ENCODE measurements at places on chromosomes 1 and 21. TPM values are rescaled to one million over a fixed set of nuclear protein-coding genes. Genes with fewer than 3 reads are reported as not detected.

DNA sequence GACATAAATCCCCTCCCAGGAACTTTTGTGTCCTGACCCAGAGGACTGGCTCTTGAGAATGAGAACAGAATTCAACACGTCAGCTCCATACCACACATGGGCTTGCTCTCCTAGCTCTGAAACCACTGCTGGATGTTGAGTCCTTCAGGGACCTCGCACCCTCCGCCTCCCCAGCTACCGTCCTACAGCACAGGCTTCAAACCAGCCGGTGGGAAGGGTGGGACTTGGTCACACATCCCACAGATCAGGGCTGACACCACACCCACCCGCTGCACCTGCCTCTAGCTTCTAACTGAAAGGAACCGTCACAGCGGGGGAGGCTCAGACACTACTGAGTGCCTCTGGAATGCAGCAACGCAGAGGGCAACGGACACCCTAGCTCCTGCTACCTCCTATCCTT is 24.0 kb downstream of the MRAP start:
- DNase-seq = no peak

GRCh38 chr1:67372136-67372535 is 58.1 kb downstream of the SERBP1 start:
- peak; percentile 46 for DNase-seq

DNA sequence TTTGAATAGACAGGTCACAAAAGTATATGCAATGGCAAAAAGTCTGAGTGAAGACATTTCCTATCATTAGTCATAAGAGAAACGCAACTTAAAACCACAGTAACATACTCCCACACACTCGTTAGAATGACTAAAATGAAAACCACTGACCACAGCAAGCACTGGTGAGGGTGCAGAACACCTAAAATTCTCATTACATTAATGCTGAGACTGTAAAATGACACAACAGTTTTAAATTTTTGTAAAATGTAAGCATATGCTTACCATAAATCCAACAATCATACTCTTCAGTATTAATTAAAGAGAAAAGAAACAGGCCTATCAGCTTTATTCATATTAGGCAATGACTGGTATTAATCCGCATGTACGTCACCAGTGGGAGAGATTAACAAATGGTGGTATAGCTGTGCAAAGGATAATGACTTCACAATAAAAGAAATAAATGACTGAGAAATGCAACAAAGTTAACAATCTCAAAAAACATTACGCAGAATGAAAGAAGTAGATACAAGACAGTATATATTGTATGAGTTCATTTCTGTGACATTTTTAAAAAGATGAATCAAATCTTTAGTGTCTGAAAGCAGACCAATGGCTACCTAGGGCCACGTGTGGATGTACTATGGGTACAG is 253.5 kb downstream of the AKT3 start:
- DNase-seq = peak; percentile 96

DNA sequence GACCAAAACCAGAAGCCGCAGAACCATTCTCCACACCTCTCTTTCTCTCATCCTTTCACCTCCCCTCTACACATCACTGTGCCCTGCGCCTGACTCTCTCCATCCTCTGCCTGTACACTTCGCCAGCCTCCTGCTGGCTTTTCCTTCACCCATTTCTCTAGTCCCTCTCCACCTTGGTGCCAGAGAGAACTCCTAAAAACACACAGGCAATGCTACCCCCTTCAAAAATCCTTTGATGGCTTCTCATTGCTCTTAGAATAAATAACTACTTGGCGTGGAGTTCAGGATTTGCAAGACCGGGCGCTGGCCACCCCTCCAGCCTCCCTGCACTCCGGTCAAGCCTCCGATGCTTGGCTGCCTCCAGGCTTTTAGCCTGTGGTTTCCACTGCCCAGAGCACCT is 8.6 kb downstream of the CRABP2 start:
- DNase-seq = no peak

GRCh38 chr1:204251286-204251685 is 37.5 kb upstream of the GOLT1A start:
- DNase-seq = no peak

GRCh38 chr1:110465814-110466380 is 14.9 kb downstream of the PROK1 start:
- DNase-seq = no peak

GRCh38 chr1:43284546-43285110 is 753 bp downstream of the C1orf210 start:
- DNase-seq = no peak

DNA sequence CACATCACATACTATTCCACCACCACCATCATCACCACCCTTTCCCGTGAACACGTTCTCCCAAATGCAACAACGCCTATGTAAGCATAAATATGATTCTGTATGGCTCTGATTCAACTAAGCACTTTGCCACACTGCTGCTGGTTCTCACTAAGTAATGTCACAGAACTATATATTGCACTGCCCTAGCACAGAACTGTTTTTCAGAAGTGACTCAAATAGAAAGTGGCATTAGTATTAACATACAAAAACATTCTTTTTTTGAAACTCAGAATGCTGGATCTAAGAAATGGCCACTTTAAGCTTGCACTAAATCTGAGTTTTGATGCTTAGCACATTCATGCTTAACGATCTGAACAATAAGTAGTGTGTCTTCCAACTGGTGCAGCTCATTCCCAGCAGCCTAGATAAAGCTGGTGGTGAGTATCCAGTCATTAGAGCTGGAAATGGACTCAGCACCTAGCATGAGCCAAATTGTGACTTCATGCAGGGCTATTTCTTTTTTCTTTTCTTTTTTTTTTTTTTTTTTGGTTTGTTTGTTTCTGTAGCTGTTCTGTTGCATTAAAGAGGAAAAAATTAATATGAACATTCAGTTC is 46.2 kb upstream of the ZC3H11B start:
- no peak for DNase-seq

DNA sequence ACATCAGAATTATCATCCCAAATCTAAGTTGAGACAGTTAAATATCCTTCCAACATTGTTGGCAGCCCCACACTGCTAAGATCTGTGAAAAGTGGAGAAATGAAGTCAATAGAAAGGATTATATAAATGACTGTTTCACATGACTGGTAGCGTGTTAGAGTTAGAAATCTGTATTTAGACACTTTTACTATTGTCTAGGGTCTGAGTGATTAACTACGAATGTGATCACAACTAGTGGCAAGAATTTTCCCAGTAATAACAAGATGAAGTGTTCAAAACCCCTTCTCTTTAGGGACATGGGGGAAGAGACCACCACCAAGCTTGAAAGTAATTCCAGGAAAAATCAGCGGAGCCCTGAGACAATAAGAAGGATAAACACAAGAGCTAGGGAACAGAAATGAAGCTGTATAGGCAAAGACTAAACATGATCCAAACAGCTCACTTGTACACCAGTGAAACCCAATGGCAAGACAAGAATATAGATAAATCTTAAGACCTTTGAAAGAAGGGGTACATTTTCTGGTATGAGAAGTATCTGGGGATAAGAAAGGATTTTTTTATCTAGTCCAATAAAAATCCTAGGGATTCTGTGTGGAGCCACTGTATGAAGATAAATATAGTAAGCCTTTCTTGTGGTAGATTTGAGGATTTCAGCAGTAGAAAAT is 646.6 kb upstream of the USP24 start:
- no peak for DNase-seq

DNA sequence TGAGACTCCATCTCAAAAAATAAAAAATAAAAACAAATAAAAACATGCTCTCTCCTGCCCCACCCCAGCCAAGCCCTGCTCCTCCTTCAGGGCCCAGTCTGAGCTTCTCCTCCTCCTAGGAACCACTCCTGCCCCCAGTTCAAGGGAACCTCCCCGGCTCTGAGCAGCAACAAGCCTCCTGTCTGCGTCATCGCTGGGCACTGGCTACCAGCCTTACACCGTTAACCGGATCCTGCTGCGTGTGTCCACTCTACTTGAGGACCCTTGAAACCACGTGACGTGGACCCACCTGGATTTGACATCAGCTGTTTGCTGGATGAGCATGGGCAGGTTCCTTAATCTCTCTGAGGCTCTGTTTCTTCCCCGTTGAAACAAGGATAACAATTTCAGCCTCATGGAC is 1.6 kb upstream of the TAS1R2 start:
- no peak for DNase-seq

- no peak for DNase-seq
Observed at GRCh38 chr1:214067397-214067796, 79.6 kb downstream of the PROX1 start.

DNA sequence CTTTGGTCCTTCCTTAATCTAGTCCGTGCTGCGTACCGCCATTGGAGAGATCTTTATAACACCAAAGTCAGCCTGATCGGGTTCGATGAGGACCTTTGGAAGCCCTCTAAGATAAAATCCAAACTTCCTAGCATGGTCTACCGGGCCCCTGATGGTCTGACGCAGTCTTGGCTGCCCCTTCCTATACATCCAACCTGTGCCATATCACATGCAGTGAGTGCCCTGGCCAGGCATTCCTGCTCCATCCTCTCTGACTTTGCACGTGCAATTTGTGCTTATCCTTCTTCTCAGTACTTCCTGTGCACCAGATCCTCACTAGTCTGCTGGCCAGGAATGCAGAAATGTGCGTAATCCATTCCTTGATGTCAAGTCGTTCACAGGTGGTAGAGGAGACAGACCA is 45.6 kb downstream of the CFAP57 start:
- DNase-seq = no peak

GRCh38 chr1:244052016-244052727 is 1.1 kb downstream of the ZBTB18 start:
- peak; percentile 19 for DNase-seq

DNA sequence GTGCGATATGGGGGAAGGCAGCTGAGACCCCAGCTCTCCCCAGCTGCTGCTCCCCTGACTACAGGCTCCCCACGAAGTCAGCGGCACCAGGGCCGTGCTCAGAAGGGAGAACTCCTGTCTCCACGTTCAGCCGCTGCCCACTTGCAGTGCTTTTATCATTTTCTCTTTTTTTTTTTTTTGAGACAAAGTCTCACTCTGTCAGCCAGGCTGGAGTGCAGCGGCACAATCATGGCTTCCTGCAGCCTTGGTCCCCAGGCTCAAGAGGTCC is 933 bp upstream of the FTCD start:
- no peak for DNase-seq

- DNase-seq = no peak
Observed at GRCh38 chr21:42484966-42485365, 11.1 kb downstream of the RSPH1 start.

GRCh38 chr1:148160343-148161052 is 8.4 kb upstream of the NBPF11 start:
- DNase-seq = no peak

DNA sequence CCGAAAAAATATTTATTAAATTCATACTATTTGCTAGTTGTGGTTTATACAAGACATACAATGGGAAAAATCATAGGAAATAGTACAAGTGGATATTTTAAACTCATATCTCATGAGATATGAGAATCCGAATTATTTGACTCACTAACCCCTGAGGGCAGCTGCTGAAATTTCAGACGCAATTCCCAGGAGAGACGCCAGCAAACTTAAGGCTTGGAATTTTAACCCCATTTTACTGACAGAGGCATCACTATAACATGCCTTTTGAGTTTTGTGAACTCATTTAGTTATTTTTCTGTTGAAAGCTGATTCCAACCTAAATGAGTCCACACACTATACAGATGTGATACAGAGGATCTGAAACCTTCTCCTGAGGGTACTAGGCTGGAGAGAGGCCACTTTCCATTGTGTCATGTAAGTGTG is 5.9 kb upstream of the MROH9 start:
- peak; percentile 47 for DNase-seq

GRCh38 chr1:61842036-61842435 is 99.8 kb downstream of the PATJ start:
- no peak for DNase-seq

GRCh38 chr1:29500651-29501050 is 264.3 kb downstream of the PTPRU start:
- no peak for DNase-seq

- no peak for DNase-seq
Observed at GRCh38 chr21:46011267-46011967, 29.8 kb downstream of the COL6A1 start.

The DNAH14 gene
- total RNA-seq = 2.7 TPM

The ST3GAL3 gene
- total RNA-seq = 10.3 TPM

The CYP2J2 gene
- not detected for total RNA-seq

The CLIC6 gene
- total RNA-seq = not detected

The BMP8B gene
- not detected for total RNA-seq

The CD2 gene
- not detected for total RNA-seq

The RGS13 gene
- not detected for total RNA-seq

The AIM2 gene
- total RNA-seq = not detected

The PEAR1 gene
- total RNA-seq = 2.0 TPM

The SMYD2 gene
- 61.7 TPM for total RNA-seq

The TCHH gene
- not detected for total RNA-seq

The DMBX1 gene
- total RNA-seq = not detected
